Activated gamma-delta T cell treated with Interleukin-2 at 50 U/mL for 16 hours (primary cell): ENCODE measurements at places on chromosomes 11 and 22.
A peak's percentile ranks its signal among the peaks of the same experiment; 100 is the strongest.

DNA sequence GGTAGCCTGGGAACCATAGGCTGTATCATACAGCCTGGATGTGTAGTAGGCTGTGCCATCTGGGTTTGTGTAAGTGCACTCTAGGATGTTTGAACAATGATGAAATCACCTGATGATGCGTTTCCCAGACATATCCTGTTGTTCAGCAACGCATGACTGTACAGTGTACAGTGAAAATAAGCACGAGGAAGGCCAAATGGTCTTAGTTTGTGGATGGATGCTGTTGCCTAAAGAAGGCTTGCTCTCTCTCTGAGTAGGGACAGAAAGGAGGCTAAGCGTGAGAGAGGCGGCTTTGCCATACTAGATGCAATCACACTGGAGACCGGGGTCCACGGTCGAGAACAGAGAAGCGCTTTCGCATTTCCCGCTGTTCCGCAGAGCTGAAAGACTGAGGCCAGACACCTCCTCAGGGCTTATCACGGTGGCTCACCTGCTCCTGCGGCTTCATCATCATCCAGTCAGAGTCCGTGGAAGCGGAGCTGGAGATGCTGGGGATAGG is 27.6 kb upstream of the APLP2 start:
- no peak for DNase-seq

DNA sequence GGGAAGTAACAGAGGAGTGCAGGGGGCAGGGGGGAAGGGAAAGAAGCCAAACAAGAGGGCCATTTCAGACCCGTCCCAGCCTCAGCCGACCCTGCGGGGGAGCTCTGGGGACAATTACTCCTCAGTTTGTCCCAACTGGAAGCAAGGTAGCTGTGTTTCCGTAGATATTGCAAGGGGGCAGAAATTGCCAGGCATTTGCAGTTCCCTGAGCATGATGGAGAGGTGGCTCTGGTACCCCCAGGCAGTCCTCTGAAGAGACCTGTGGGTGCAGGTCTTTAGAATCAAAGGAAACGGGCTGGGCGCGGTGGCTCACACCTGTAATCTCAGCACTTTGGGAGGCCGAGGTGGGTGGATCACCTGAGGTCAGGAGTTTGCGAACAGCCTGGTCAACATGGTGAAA is 13.8 kb upstream of the JAM3 start:
- DNase-seq, result no peak

GRCh38 chr11:6755303-6755952 is 16.3 kb downstream of the OR2AG2 start:
- peak; percentile 34 for DNase-seq

- no peak for DNase-seq
Observed at GRCh38 chr11:129538323-129538722, 162.7 kb downstream of the BARX2 start.

- no peak for DNase-seq
Observed at GRCh38 chr11:84962018-84962417, 665.1 kb downstream of the DLG2 start.

- no peak for DNase-seq
Observed at GRCh38 chr11:66112601-66113499, 42.8 kb downstream of the PACS1 start.

DNA sequence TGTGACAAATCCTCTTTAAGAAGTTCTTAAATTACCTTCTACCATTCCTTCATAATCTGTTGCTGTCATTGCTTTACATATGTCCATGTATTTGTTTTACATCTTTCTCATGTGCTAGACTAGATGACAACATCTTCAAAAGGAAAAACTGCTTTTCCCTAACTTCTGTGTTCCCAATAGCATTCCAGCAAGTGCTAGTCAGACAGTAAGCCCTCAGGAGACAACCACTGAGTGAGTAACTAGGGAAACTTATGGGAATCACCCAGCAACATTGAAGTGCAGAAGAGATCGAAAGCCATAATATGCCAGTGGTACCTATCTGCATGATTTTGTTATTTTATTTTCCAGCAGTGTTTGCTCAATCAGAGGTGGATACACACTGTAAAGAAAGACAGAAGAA is 889.7 kb upstream of the API5 start:
- DNase-seq, result no peak

- DNase-seq, result no peak
Observed at GRCh38 chr11:79116600-79116999, 324.2 kb downstream of the TENM4 start.
